ENCODE measurements at places on chromosomes 11 and 22. TPM values are rescaled to one million over a fixed set of nuclear protein-coding genes. Genes with fewer than 3 reads are reported as not detected.

Gene PATE4
- total RNA-seq = not detected

Gene MMP3
- 1.8 TPM for total RNA-seq

Gene MMP12
- not detected for total RNA-seq

Gene TBX10
- total RNA-seq = 64.1 TPM

Gene SLC22A6
- total RNA-seq = not detected

Gene ARHGAP20
- 2.3 TPM for total RNA-seq

Gene MMP7
- not detected for total RNA-seq

Gene HTR3B
- total RNA-seq = not detected

Gene SOX6
- total RNA-seq = 144 TPM

Gene TEX12
- not detected for total RNA-seq

Gene SYNGR1
- total RNA-seq = 22.3 TPM
